Activated T-cell treated with anti-CD3 and anti-CD28 coated beads, Interleukin-2, amount 50 U/mL, for 1 hour (primary cell): ENCODE measurements at places on chromosomes 3 and 15.

DNA sequence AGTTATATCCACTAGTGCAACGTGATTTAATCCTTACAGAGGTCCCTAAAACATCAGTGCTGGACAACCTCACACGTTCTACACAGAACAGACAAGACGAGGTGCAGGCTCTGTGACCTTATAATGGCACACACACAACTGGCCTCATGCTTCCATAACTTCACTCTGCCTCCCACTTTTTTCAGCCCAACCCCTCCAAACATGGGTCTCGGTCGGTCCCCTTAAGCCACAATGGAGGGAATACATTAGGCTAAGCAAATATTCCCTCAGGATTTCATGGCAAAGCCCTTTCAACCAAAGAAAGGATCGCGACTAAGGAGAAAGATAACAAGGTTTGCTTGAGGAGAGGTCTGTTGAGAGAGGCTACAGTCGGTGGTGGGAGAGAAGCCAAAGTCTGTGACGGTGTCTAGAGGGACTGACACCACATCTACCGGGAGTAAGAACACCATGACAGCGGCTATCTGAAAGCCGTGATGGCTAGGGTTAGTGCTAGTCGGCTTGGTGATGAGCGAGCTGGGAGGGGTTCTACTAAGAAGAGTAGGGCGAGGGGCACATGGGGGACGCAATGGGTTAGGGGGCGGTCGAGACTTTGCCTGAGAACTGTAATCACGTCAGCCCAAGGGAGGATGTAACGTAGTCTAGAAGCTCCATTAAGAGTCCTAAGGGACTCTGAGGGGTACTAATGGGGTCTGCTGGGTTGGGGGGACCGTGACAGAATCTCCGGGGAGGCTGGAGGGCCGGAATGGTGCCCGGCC, 1.0 kb downstream of the MYO9A start:
- DNase-seq: no peak

DNA sequence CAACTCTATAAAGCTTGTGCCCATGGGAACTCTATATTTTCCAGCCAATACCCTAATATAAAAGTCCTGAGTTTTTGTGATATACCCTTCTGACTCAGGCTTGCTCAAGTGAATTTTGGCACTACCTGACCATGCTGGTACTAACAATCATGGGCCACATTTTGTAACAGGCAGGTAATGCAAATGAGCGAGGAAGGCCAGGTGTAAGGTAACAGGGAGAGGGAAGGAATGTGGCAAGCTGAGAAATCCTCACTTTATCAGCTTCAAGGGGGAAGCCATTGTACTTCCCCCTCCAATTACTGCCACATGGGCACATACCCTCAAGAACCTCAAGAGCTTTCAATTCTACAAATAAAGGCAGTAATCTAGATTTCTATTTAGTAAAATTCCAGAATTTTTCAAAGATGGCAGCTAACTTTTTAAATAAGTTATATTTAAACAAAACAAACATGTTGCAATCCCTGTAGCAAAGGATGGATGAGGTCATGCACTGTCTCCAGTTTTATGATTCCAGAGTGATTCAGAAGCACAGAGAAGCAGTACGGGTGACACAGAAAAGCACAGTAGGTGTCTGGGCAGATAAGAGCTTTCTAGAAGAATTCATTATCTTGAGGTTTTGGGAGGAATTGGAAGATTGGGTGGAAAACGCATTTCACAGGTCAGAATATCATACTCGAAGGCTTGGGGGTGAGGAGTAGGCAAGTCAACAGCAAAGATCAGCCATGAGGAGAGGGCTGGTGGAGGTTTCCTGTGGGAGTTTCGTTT, 87.6 kb downstream of the FOXP1 start:
- DNase-seq: no peak

DNA sequence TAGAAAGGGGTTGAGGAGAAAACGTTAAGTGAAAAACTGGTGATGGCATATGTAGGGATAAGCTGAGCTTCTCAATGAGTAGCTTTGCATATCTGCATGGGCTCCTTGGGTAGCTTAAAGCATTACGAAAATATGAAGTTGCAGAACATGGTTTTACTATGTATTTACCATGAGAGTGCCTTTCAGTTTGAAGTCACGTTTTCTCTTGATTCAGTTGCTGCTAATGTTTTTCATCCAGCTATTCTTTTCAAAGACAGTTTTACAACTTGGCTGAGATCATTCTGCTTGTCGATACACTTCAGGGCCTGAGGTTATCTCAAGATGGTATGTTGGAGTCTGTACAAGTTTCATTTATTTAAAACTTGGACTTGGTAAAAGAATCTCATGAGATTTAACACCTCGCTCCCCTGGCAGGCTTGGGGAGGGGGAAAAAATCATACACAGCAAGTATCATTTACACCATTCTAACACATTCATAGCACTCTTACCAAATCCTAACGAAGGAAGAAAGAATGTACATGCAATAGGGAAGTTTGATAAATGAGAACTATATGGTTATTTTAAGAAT, 103.3 kb upstream of the CMC1 start:
- DNase-seq: no peak

DNA sequence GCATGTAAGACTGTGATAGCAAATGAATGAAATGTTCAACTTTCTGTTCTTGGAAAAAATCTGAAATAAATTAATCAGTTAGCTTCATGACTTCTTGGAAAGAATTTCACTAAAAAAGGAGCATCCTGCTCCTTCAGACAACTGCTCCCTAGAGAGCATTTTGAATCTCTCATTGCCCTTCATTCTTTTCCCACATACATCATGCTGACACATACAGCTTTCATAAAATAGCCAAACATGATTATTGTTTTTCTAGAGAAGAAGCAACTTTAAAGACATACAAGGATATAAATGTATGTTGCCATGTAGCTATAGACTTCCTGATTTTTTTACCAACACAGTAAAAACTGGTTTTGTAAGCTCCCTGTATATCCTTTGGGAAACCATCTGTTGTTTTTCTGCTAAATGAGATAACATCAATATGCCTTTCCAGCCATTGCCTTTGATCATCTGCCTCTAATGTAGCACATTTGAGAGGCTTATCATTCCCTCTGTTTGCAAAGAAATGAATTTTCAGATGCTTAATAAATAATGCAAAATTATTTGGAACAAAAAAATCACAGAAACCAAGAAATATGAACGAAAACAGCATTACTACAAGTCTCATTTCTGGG, 248.2 kb upstream of the GPR149 start:
- no peak for DNase-seq

GRCh38 chr15:42456531-42456930, 34.4 kb downstream of the ZNF106 start:
- no peak for DNase-seq

- DNase-seq: no peak
Measured at GRCh38 chr3:76212679-76213078, 427.3 kb upstream of the ZNF717 start.

DNA sequence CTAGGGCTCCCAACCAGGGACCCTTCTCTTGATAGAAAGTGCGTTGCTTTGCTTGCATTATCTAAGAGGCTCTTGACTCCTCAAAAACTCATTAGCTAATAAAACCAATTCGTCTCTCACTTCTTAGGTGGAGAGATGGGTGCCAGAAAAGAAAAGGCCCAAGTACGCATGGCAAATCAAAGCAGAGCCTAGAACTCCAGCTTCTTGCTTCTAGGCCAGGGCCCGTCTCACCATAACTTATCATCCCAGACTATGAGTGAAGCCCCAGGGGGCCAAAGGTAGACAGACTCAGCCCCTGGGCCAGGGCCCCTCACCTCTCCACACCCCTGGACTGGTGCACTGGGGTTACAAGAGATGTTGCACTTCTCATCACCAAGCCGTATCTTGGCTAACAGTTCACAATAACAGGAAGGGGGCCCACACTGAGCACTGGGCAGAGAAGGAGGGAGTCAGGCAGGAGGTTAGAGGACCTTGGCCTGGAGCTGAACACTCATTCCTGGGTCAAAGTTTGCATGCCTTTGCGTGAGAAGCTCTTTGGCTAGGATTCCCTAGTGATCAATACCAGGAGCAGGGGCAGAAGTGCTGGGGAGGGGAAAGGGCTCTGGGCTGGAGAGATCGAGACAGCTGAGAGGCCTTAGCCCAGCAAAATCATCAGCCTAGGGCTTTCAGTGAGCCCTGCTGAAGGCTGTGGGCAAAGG, 5.4 kb upstream of the CYP1A1 start:
- DNase-seq: no peak

- DNase-seq: no peak
Measured at GRCh38 chr3:182041668-182042291, 330.1 kb downstream of the SOX2 start.

DNA sequence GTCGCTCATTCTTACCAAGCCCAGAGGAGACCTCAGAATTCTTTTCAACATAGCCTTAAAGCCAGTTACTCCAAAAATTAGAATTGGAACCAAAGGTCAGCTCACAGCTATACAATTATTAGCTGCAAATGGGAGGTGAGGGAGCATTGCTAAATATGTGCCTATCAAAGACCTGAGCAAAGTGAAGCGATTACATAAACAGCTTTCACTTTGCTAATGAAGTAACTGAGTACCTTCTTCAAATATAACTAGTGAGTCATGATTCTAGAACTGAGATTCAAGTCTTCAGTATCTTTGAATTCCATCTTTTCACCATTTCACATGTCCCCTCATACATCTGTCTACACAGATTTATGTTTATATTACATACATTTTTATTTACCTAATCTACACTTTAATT, 122.6 kb downstream of the P2RY1 start:
- no peak for DNase-seq

DNA sequence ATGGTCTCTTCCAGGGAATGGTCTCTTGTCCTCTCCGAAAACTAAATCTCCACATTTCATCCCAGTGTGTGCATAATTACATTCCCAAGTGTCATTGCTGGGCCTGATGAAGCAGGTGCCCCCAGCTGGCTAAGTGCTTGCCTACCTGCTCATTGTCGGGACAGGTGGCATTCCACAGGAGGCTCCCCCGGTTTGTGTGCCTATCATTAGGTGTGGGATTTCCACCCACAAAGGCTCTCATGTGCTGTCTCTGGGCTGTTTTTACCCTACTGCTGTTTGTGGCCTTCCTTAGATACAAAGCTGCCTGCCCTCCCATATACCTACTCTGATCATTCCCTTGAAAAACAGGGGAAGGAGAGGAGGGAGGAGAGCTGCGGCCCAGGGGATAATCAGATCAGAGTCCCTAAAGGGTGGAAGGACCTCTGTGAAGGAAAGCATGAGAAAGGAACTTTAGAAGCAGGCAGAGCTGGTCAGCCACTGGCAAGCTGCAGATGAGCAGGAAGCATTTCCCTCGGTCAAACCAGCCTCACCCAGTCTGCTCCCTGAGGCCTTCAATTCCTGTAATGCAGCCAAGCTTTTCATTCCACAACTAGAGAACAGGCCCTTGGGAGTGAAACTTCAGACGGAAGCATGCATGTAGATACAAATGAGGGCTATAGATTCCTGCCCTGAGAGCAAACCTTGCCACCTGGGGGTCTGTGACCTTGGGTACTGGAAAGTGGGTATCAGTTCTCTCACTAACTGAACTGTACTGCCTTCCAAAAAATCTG, 60.7 kb upstream of the HEG1 start:
- DNase-seq: no peak

DNA sequence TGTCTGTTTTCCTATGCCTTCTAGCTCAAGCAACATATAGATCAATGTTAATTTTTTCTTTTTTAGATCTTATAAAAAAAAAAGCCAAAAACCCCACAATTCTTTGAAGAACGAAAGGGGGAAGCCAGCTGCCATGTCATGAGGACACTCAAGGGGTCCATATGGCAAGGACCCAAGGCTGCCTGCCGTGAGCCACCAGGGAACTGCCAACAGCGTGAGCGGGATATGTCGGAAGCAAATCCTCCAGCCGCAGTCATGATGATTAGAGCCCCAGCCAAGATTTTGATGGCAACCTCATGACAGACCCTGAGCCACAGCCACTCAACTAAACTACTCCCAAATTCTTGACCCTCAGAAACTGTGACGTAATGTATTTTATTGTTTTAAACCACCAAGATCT, 6.5 kb downstream of the GP5 start:
- no peak for DNase-seq

GRCh38 chr3:32705232-32705631, 20.2 kb downstream of the CNOT10 start:
- no peak for DNase-seq

DNA sequence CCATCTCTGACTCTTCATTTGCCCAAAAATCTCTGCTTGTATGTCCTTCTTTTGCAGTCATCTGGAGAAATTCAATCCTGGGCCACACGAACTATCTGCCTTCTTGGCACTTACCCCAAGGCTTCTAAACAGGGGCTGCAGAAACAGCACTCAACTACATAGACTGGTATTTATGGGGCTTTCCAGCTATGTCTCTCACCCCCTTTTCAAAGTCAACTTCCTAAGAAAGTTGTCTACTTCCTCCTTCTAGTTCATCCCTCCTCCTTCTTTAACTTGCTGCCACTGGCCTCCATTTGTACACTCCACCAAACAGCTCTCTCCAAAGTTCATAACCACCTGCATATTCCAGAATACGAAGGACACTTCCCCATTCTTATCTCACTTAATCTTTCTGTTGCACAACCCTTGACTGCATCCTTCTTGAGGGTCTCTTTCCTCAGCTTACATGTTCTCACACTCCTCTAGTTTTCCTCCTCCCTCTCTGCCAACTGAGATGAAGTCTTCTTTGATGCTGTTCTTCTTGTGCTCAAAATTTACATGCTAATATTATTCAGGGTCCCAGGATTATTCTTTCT, 55.2 kb downstream of the PLD1 start:
- DNase-seq: no peak
